ENCODE measurements at places on chromosomes 5 and 9.

DNA sequence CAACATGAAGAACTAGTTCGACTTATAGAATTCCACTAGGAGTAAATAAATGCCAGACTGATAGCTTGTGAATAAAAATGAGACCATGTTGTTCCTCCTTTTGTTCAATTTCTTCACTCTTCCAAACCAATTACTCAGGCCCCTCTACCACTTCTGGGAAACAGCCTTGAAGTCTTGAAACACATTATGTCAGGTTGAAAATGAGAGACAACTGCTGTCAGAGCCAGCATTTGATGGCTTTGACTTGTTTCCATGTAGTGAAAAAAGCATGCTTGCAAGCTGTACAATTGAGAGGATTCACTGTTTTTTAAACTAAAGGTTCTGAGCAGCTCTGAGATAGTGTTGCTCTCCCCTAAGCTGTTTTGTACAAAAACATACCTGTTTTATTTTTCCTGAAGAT is 337.1 kb upstream of the SGCD start:
- DNase-seq = no peak

DNA sequence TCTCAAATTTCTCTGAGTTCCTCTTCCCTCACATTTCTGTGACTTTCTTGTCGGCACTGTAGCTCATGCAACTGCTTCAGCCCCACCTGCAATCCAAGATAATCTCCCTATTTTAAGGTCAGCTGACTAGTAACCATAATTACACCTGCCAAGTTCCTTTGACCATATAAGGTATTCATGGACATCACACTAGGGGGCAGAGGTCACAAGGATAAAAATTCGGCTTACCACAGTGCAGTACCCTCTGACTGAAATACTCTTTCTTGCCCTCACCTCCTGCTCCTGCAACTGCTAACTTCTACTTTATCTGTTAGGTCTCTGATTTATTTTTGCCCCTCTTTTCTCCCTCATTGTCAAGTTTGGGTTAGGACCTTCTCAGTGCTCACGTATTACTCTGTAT is 144.2 kb downstream of the GDNF start:
- no peak for DNase-seq

- DNase-seq = no peak
Measured at GRCh38 chr9:134968011-134968822, 50.5 kb upstream of the FCN1 start.

DNA sequence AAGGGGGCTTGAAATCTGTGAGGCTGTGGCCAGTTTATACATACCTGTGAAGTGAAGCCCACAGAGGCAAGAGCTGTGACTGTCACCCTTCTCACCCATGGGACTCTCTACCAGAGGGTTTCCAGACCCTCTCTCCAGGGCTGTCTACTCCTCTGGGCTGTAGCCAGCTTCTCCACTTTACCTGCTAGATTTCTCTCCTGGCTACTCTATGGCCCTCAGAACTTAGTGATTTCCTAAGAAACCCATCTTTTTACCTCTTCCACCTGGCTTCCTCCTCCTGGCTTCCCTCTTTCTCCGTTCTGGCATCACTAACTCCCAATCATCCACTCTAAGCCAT is 78.0 kb downstream of the SEC61B start:
- no peak for DNase-seq

GRCh38 chr5:25150819-25151218 is 506.0 kb upstream of the CDH10 start:
- DNase-seq = no peak

- no peak for DNase-seq
Measured at GRCh38 chr5:52577546-52577945, 210.2 kb upstream of the ITGA1 start.

DNA sequence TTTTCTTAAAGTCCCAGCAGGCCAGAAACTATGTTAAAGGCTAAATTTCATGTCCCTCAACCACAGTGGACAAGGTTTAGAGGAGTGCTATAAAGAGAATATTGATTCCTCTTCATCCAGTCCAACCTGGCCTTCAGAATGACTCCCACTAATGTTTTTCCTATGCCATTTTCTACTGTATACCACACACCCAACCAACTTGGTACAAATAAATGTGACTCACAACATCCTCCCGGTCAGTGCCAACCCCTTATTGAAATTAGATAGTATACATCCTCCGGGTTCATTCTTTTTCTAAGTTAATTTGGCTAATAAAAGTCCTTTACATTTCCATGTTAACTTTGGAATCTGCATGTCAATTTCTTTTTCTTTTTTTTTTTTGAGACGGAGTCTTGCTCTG is 215.1 kb downstream of the TSSK1B start:
- no peak for DNase-seq

DNA sequence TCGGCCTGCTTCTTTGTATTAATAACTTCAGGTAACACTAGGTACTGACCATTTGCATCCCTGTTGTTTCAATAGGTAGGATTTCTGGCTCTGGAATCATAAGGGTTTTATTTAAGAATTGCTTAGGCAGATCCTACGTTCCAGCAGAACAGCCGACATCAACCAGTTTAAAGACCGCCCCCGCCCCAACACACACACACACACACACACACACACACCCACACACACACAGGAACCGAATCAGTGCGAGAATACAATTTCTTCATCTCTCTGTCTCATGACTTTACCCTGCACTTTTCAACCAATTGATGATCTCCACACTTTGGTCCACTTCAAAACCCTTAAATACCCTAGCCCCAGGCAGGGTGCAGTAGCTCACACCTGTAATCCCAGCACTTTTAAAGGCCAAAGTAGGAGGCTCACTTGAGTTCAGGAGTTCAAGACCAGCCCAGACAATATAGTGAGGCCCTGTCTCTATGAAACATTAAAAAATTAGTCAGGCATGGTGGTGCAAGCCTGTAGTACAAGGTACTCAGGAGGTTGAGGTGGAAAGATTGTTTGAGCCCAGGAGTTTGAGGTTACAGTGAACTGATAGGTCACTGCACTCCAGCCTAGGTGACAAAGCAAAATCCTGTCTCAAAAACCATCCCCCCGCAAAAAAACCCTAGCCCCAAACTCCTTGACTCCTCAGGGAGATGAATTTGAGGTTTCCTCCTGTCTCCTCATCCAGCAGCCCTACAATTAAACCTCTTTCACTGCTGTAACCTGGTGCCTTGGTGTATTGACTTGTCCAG is 2.7 kb upstream of the MTMR12 start:
- DNase-seq = no peak

GRCh38 chr5:140546851-140547507 is 483 bp upstream of the EIF4EBP3 start:
- DNase-seq = no peak

DNA sequence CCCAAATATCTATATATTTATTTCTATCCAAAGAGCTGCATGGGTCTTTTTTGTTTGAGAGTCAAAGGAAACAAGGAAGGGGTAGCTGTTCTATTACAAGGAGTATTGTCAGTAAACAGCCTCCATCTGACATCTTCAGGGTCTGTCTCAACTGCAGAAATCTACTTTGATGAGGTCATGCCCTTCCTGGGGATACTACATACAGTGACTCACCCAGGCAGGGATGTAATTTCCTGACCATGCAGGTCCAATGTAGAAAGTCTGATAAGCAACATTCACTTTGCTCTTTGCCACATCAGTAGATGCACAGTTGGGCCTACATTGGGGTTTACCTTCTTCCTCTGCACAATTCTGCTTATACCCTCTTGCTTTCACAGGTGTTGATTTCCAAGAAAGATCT is 165.5 kb downstream of the TLR4 start:
- no peak for DNase-seq

- DNase-seq = no peak
Measured at GRCh38 chr5:71891856-71892255, 172.8 kb downstream of the CARTPT start.

GRCh38 chr9:117465706-117466105 is 50.8 kb upstream of the ASTN2 start:
- DNase-seq = no peak

DNA sequence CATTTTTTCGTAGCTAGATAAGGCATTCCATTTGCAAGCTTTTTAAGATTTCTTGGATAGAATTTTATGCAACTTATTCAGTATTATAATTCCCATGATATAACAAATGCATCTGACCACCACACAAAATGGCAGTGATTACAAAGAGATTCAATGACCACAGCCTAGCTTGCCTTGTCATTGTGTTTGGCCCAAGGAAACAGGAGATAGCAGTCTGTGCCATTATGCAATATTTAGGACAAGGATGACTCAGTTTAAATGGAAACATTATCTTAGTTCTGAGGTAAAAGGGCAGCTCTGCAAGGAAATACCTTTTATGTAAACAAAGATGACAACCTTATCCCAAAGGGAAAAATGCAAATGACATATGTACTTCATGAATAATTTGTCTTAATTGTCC is 89.8 kb downstream of the NUDT12 start:
- DNase-seq = no peak

GRCh38 chr5:116371935-116372334 is 202.7 kb downstream of the SEMA6A start:
- no peak for DNase-seq

DNA sequence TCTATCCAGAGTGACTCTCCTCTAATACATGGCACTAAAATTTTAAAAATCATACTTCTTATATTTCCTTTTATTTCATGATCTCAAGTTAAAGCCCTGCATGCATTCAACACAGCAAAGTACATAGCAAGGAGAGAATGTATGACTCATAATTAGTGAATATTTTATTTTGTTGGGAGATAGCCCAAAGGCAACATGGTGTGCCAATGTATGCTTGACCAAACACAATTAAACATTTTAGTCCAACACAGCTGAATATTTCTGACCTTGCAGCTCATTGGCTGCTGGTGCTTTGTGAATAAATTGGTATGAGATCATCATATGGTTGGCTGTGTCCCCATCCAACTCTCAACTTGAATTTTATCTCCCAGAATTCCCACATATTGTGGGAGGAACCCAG is 103.5 kb downstream of the NPR3 start:
- no peak for DNase-seq

DNA sequence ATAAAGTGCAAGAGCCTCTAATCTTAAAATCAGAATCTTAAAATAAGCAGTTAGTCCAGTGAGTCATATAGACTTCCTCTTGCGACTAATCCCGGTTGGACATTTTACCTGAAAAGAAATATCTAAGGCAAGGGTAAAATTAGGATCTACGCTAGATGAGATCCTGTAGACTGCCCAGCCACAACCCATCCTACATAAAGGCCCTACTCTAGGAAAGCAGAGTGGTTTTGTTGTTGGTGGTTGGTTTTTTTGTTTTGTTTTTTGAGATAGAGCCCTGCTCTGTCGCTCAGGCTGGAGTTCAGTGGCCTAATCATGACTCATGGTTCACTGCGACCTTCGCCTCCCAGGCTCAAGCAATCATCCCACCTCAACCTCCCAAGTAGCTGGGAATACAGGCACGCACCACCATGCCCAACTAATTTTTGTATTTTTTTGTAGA is 6.9 kb downstream of the TSC1 start:
- DNase-seq = no peak

DNA sequence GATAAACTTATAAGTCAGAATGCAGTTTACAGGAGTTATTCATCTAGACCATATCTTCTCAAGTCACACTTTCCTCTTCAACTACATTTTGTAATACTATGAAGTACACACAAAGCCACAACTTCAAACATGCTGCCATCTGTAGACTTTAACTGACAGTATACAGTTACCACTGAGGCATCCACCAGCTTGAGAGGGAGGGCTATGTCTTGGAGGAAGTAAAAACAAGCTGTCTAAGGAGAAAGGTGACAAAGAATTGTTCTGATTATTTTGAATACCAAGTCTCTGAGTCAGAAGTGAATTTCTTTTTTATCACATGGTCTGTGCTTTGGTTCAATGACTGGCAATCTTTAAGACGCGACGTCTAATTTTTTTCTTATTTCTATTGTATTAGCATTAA is 97.6 kb upstream of the CDH10 start:
- DNase-seq = no peak

DNA sequence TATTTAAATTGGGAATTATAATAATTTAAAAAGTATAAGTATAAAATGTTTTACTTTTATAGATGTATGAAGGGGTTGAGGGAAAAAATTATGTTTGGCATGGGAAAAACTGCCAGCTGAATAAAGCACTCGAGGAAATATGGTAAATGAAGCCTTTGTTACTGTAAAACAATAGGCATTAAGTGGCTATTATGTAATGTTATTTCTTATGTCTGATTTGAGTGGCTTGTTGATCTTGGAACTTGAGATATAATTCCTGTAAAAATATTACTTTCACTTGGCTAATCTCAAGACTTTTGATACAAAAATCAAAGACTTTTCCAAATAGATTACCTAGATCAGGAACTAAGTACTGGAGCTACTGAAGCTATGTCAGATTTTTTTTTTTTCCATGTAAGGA is 182.9 kb downstream of the CD180 start:
- DNase-seq = no peak

DNA sequence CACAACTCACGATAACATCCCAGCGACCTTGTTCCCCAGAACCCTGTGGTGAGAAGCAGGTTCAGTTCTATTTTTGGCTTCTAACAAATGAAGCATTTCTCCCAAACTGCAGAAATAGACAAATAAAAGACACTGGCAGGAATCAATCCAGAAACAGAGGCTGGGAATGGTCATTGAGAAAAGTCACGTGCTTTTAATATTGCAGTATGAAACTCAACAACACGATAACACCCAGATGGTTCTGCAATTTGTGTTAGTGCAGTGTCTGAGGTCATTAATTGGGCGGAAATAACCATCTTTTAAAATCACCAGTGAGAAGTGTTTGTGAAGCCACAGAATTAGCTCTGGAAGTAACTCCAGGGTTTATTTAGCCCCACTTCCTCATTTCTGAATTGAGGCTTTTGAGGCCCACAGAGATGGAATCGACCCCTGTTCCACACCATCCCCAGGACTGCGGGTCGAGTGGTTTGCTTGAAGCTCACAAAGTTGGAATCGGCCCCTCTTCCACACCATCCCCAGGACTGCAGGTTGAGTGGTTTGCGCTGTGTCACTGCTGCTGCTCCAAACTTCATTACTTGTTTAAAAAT is 164.7 kb upstream of the IRX4 start:
- DNase-seq = no peak

DNA sequence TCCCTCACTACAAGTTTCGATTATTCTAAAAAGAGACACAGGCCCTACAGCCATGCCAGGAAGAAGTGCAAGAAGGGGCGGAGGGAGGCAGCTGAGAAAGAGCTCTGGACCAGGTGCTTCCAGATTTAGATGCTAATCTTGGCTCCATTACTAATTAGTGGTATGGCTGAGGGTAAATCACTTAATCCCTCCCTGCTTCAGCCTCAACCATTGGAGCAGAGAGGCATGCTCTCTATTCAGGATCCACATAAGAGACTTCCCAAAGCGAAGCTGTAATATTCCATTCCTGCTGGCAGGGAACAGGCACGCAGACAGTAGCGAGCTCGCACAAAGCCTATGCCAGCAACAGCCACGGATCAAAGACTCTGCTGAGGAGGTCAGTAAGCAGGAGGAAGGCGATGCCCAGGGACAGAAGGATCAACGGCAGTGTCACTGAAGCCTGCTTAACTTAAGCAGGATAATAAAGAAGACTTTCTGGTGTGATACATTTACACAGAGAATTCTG is 24.2 kb downstream of the LIFR start:
- no peak for DNase-seq

GRCh38 chr9:2145746-2146145 is 130.6 kb downstream of the SMARCA2 start:
- DNase-seq = no peak
